ENCODE measurements at places on chromosomes 12 and 14.

- no peak for DNase-seq
These were observed 127.3 kb downstream of the CNTN1 start for GRCh38 chr12:40819436-40820108.

GRCh38 chr14:81550001-81550637 is 16.5 kb upstream of the SEL1L start:
- DNase-seq, result no peak

DNA sequence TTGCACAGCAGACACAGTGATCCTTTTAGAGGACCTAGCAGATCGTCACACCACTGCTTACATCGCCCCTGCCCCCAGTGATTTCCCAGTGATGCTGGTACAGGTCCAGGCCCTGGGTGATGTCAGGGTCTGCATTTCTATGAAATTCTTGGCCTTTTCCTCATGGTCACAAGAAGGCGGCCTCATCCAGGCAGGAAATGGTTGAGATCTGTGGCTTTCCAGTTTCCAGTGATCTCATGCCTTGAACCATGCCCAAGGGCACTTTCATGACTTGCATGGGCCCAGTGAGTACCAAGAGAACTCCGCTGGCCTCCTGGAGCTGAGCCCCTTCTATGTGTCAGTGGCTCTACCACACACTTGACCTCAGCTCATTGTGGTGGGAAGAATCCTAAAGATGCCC is 41.9 kb upstream of the BDKRB2 start:
- DNase-seq, result no peak

DNA sequence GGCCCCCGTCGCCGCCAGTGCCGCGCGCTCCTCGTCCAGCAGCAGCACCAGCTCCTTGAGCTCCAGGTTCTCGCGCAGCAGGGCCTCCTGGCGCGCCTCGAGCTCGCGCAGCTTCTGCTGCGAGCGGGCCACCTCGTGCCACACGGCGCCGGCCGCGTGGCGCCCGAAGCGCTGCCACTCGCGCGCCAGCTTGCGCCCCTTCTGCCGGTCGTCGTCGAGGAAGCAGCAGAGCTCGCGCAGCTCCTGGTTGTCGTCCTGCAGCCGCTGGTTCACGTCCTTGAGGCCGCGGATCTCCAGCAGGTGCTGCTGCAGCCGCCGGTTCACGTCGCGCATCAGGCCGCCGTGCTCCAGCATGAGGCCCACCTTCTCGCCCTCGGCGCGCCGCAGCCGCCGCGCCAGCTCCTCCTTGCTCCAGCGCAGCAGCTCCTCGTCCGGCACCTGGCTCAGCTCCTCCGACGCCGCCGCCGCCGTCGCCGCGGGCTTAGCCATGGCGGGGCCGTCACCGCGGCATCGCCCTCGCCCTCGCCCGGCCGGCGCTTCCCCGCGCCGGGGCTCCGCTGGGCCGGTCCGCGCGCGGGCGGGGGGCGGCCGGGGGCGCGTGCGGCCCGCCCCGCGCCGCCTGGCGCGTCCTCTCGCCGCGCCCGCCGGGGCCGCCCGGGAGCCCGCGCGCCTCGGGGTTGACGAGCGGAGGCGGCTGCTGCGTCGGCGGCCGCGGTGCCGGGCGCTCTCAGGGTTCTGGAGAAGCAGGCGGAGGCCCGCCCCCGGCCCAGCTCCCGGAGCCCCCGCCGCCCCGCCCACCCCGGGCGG is at the start of gene CCDC85C:
Gene CCDC85C, minus strand, starts transcription at position 737 of the 807 bp plus-strand sequence. Its CDS starts 248 bp downstream, at position 489.
- peak; percentile 35 for DNase-seq

GRCh38 chr14:35400648-35401421 is 3.7 kb downstream of the NFKBIA start:
- DNase-seq, result no peak

DNA sequence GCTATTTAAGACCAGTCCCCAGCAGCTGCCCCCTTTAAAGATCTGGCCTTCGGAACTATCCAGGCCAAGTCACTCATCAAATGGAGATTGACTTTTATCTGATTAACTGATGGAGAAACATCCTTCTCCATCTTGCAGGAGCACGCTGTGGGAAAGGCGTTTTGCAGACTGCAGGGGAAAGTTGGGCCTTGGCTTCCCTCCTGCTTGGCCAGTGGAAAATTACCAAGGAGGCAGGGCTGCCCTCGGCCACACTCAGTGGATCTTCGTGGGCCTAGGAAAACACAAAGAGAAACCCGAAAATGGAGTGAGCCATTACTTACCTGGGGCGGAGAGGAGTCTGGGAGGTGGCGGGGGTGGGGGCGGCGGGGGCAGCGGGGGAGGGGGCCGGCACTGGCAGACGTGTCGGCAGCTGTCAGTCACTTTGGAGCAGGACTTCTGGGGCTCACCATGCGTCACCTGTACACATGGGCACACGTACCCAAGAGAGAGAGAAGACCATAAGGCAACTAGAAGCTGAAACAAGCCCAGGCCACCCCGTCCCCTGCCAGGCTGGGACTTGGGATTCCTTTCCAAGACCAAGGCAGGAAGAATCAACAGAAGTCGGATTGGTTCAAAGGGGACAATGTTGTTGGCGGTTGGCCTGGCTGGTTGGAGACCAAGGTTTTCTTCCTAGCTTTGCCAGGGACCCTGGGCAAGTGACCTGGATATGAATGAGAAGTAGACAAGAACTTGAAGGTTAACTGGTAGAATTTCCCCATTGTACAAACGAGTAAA is 9.2 kb downstream of the PRIMA1 start:
- DNase-seq, result no peak

DNA sequence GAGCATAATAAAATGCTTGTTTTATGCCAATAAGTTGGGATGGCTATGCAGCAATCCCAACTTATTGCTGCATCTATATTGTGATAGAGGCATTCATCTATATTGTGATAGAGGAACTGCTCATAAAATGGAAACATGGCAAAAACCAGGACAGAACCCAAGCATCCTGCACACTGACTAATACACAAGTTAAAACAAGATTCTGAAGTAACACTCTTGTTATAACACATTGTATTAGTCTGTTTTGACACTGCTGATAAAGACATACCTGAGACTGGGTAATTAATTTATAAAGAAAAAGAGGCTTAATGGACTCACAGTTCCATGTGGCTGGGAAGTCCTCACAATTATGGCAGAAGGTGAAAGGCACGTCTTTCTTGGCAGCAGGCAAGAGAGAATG is 36.8 kb downstream of the KCNK10 start:
- DNase-seq, result no peak

DNA sequence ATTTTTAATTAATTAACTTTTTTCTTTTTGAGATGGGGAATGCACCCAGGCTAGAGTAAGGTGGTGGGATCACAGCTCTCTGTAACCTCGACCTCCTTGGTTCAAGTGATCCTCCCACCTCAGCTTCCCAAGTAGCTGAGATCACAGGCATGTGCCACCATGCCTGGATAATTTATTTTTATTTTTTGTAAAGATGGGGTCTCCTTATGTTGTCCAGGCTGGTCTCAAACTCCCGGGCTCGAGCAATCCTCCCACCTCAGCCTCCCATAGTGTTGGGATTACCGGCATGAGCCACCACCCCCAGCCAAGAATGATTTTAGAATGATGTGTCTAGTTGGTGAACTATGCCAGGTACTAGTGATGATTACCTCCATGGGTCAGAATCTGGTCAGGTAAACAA is 6.6 kb upstream of the LRP10 start:
- DNase-seq, result no peak

- no peak for DNase-seq
These were observed 459.7 kb downstream of the BTG1 start for GRCh38 chr12:91685917-91686316.

- no peak for DNase-seq
These were observed 1.2 kb downstream of the AMHR2 start for GRCh38 chr12:53424626-53425514.

- no peak for DNase-seq
These were observed 100.3 kb downstream of the FIGNL2 start for GRCh38 chr12:51748235-51748634.

GRCh38 chr12:49636979-49637755 is 13.8 kb downstream of the PRPF40B start:
- DNase-seq, result peak; percentile 73

- no peak for DNase-seq
These were observed 45.4 kb downstream of the AEBP2 start for GRCh38 chr12:19484738-19485137.
